Fibroblast of skin of scalp (primary cell): ENCODE measurements at places on chromosomes 5 and 9.

DNA sequence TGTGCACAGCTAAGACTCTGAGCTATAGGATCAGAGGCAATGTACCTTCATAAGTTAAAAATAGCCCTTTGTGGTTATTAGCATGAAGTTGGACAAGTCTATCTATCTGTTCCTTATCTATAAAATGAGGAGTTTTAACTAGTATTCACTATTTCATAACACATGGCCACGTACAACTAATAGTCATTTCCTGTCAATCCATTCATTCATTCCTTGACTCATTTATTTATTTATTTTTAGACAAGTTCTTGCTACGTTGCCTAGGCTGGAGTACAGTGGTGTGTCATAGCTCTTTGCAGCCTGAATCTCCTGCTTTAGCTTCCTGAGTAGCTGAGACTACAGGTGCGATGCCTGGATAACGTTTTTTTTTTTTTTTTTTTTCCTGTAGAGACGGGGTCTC is 92.1 kb downstream of the NR3C1 start:
- DNase-seq = peak; percentile 44

GRCh38 chr9:134996591-134997530 is 79.1 kb upstream of the FCN1 start:
- DNase-seq = no peak

DNA sequence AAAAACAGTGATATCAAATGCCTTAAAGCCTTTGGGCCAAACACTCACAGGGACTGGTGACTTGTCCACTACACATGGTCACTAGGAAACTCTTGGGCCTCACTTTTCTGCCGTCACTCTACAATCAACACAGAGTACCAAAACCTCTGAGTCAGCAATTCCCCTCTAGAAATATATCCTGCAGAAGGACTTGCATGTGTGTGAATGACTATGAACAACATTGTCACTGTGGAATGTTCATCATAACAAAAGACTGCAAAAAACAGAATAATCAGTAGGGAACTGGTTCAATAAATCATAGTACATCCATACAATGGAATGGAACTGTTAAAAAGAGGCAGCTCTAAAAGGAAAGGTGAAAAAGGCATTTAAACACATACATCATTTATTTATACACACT is 44.1 kb upstream of the SMU1 start:
- DNase-seq = no peak

GRCh38 chr9:37284636-37285035 is 137.9 kb upstream of the GRHPR start:
- peak; percentile 86 for DNase-seq

DNA sequence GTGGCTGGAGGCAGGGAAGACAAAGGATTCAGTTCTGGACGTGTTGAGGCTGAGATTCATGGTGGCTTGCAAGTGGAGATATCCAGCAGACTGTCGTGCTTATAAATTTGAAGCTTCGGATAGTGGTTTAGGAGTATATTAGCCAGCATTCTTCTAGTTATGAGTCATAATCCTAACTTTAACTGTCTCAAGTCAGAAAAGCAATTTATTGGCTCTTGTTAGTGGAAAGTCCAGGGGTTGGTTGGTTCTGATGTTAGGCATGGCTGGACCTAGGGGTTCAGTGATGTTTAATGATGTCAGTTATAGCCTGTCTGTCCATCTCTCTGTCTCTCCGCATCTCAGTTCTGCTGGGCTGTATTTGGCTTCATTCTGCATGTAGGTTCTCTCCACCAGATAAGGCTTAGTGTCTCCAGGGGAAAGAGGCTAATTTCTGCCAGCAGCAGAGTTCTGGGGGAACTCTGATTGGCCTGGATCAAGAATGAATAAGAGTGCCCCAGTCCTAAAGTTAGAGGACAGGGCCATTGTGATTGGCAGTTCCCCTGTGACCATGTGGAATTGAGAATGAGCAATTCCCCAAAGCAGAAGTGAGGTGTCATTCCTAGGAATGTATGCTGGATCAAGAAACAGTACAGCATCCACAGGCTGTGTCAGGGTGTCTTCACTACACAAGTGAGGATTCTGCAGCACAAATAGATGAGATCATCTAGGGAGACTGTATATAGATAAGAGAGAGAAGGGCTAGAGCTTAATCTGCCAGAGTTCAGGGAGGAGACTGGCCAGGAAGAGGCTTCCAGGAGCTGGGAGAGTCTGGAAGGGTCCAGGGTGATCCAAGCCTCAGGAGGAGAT is 72.9 kb upstream of the SHB start:
- peak; percentile 83 for DNase-seq

GRCh38 chr5:25489834-25490538 is 845.2 kb upstream of the CDH10 start:
- peak; percentile 0 for DNase-seq

GRCh38 chr9:98923451-98924123 is 20.1 kb upstream of the COL15A1 start:
- DNase-seq = no peak

DNA sequence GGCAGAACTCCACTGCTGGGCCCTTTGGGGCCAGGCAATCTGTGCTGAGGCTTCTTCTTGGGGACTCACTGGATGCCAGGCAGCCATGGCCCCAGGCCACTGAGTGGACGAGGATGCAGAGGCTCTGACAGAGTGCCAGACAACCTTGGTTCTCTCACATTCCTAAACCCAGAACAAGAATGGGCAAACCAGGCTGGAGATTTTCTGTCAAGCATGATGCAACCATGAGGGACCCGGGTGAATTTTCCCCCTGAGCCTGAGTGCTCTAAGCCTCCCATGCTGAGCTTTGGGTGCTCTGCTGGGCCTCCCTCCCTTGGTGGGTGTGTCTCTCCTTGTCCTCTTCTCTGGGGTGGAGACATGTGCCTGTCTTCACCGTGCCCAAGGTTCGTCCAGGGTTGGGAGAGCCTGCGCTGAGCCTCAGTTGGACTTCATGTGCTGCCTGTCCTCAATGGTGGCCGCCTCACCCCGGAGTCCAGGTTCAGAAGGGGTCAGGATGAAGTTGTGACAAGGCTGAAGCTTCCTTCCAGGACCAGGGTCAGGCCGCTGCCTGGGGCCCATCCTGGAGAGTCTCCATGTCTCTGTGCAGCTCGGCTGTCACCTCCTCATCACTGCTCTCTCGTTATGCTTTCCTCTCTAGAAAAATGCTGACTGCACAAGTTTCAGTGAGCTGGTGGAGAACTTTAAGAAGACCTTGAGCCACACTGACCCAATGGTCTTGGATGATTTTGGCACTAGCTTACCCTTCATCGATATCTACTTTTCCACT is 24.1 kb downstream of the PITX1 start:
- DNase-seq = no peak

DNA sequence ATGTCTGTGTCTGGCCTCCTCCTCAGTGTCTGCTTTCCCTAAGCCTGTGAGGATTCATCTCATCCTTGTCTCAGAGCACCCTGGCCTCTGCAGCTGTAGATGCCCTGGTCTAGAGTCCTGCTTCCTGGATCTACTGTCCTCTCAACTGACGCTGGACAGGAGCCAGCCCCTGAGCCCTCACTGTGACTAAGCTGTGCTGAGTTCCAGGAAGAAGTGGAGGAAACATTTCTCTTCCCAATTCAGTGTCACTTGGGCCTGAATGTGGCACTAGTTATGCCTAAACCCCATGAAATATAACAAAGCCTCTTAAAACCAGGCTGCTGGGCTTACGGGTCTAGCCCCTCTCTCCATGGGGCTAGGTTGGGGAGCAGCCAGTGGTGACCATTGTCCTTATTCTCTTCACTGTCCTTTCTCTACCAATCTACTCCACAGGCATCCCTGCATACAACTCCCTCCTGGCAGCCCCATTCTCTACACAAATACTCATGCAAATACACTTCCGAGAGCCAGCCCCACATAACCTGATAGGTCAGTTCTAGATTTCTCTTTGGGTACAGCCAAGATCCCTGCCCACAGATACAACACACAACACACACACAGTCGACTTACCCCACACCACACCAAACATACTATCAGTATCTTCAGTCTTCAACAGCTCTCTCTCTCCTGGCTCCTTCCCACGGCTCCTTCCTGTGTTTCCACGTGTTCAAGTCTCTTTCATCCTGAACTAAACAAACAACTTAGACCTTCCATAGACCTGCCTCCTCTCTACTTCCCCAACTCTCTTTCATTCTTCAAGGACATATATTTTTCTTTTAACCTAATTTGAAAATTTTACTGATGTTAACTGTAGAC is 220.8 kb downstream of the SNX18 start:
- peak; percentile 62 for DNase-seq

- DNase-seq = no peak
These were observed 288.6 kb downstream of the ELAVL2 start for GRCh38 chr9:23537192-23538066.

GRCh38 chr5:169164481-169164925 is 136.4 kb downstream of the SLIT3 start:
- DNase-seq = peak; percentile 88

GRCh38 chr5:150154618-150155128 is 972 bp downstream of the PDGFRB start:
- DNase-seq = peak; percentile 55

DNA sequence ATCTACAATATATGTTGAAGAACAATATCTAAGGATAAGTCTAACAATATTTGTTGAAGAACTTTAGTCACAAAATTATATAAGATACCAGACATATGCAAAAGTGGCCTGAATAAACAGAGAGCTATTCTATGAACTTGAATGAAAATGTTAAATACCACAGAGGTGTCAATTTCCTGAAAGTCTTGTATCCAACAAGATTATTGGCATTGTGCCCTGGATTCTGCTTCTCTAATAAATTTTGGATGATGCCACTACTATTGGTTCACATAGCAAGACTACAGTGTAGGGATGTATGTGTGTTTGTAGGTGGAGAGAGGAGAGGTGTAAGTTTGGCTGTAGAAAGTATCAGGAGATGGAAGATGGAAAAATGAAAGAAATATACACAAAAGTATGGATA is 731.8 kb upstream of the RGMB start:
- DNase-seq = peak; percentile 9

DNA sequence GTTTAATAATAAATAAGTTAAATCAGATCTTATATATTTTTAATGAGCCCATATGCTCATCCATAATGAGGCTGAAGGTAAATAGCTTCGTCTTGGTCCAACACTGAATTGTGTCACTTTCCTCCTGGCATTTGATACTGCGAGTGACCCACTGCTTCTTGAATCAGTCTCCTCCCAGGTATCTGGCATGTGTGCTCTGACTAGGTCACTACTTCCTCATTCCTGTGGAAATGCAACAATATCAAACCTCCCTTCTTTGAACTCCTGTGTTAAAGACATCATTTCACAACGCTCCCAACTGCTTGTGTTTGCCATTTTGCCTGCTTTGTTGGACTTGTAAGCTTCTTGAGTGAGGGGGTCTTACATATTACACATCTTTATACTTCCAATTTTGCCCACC is 157.7 kb downstream of the SLC24A2 start:
- DNase-seq = no peak

DNA sequence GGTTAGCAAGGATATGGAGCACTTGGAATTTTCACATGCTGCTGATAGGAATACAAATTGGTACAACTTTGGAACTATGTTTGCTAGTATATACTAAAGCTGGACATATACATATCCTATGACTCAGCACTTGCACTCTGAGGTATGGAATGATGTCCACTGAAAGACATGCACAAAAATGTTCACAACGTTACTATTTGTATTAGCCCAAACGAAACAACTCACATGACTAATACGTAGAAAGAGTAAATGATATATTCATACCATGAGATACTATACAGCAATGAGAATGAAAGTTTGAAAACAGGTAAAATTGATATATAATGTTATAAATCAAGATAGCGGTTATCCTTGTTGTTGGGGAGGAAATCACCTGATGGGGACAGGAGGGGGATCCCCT is 45.5 kb upstream of the CDC42SE2 start:
- peak; percentile 64 for DNase-seq

GRCh38 chr5:76831110-76831452 is 12.3 kb downstream of the F2RL1 start:
- peak; percentile 88 for DNase-seq

GRCh38 chr5:81336556-81336955 is 35.2 kb downstream of the ZCCHC9 start:
- DNase-seq = no peak

DNA sequence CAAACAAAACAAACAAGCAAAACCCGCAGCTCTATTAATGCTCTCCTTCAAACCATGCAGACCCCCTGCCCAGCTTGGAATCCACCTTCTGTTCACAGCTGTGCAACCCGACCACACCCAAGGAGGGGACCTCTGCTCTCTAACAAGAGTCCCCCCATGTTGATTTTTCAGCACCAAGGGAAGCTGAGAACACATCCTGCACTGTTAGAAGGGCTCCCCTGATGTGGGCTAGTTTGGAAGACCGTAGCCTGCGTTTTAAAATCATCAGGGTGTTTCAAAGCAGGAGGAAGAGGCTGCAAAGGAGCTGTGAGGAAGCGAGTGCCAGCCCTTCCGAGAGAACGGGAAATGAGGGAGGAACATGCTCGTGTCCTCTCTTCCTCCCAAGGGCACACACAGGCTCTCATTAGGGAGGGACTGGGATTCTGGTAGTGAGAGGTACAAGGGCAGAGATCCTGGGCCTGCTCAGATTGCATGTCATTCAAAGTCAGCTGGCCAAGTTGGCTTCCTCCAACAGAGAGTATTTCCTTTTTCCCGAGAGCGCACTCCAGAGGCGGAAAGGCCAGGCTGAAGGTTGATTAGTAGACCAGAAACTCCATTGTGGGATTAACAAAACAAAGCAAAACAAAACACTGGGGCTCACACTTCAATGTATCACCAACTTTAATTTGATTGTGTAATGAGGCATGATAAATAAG is 185.9 kb downstream of the SEMA6A start:
- DNase-seq = no peak

GRCh38 chr5:173197375-173197891 is 37.6 kb downstream of the NKX2-5 start:
- no peak for DNase-seq

DNA sequence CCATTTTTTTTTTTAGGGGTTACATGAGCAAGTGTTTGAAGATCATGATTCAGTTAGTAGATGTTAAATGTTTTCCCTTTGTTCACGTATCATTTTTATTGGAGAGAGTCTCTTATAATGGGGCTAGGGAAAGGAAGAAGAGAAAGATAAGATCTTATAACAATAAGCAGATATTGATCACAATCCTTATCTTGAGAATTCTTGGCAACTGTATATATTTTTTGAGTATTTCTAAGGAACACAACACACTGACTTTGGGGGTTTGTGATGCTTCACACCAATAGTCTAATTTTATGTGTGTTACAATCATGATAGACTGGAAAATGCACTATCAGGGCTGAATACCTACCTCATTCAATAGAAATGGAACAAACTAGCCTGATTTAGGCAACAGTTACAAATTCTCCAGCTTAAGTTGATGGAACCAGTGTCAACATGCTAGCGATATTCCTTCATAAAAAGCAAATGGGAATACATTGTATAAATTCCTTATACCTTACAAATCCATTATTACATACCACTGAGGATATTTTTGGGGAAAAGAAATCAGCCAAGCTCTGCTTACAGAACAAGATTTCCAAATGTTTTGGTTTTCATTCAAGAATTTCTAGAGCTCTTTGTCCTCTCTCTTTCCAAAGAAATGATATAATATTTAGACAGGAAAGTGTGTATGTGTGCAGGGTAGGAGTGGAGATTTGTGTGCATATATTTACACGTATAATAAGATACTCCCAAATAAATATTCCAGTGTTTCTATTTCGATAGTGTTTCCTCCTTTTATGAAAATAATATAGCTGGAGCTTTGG is 41.5 kb downstream of the SVEP1 start:
- peak; percentile 84 for DNase-seq

GRCh38 chr9:121610638-121610953 is 40.8 kb upstream of the DAB2IP start:
- no peak for DNase-seq
